ENCODE measurements at places on chromosomes 13 and 19.

- DNase-seq: no peak
These were observed at the start of gene CEACAM6 for GRCh38 chr19:41755328-41755913. TSS of gene CEACAM6 (plus strand) at chr19:41755530. CDS start at chr19:41755639, 109 bp downstream.

- no peak for DNase-seq
These were observed 30.3 kb downstream of the LYL1 start for GRCh38 chr19:13072188-13072908.

DNA sequence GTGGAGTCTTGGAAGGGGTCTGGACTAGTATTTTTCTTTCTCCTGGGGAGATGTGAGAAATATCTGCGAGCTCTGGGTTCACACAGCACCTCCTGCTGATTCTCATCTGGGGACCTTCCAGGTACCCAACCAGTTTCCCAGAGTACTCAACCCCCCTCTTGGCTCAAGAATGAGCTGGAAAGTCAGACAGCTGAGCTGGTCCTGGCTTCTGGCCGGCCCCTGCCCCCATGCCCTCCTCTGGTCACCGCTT, 2.2 kb upstream of the PDE4A start:
- DNase-seq: no peak

- DNase-seq: no peak
These were observed 4.4 kb downstream of the AKT2 start for GRCh38 chr19:40280608-40281221.

Measured in iPS-NIHi11 (cell line).